ENCODE measurements at places on chromosomes 13 and 19.

DNA sequence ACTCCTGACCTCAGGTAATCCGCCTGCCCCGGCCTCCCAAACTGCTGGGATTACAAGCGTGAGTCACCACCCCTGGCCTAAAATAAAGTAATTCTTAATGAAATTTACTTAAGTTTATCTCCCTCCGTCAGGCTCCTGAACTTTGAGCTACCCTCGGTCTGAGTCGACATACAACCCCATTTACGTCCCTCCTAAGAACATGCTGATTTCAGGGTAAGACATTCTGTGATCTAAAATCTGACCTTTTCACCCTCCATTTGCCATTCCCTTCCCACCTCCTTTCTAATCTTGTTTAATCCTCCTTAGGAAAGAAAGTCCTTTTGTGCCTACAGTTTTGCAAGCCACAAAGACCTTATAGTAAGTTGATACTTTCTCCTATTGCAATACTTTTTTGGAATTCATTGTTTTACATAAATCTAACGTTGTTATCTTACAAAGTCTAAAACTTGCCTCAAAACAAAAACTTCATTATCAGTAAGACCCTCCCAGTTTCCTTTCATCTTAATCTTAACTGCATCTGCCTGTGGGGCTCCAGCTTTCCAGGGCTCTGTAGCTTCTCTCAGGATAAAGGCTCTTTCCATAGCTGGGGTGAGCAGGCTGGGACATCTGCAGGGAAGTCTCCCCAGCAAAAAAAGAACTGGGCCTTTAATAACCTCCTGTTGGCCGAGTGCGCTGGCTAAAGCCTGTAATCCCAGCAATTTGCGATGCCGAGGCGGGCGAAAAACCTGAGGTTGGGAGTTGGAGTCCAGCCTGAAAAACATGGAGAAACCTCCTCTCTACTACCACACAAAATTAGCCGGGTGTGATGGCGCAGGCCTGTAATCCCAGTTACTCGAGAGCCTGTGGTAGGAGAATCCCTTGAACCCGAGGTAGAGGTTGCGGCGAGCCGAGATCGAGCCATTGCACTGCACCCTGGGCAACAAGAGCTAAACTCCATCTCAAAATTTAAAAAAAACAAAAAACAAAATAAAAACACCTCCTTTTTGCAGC, 143.1 kb downstream of the ZNF737 start:
- no peak for DNase-seq

- no peak for DNase-seq
Observed at GRCh38 chr13:33728271-33729037, 89.5 kb upstream of the RFC3 start.

DNA sequence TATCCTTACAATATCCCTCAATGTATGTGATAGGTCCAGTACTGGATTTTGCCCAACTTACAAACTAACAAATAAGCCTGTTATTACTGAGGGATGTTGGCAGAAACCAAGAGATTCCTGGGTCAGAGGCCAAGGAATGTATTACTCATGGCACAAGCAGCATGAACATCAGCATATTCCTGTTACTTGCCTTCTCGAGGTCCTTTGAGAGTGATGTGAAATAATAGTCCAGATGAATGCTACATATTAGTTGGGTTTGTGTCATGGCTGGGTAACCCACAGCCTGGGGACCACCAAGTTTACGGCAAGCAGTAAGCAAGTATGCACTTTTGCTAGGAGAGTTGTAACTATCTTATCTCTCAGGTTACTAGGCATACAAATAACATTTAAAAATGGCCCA, 384.5 kb upstream of the GPC6 start:
- DNase-seq = no peak

DNA sequence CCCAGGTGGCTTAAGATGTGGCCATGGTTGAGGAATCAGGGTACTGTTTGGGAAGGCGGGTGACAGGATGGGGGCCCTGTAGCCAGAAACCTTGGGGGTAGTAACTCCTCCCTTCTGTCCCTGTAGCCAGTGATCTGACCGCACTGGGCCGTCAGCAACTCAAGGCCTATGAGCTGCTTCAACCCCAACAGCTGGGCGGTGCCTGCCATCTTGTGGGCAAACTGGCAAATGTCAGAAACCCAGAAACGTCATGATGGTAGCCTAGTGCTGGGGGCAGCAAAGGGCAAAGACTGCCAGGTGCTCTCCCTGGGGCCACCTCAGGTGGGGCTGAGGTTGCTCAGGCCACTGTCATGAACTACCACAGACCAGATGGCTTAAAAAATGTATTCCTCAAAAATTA, 3.5 kb downstream of the COPE start:
- peak; percentile 42 for DNase-seq

- DNase-seq = no peak
Observed at GRCh38 chr19:18710186-18710585, 26.7 kb downstream of the CRTC1 start.

GRCh38 chr19:19304186-19304965, 15.9 kb downstream of the SUGP1 start:
- DNase-seq = no peak

DNA sequence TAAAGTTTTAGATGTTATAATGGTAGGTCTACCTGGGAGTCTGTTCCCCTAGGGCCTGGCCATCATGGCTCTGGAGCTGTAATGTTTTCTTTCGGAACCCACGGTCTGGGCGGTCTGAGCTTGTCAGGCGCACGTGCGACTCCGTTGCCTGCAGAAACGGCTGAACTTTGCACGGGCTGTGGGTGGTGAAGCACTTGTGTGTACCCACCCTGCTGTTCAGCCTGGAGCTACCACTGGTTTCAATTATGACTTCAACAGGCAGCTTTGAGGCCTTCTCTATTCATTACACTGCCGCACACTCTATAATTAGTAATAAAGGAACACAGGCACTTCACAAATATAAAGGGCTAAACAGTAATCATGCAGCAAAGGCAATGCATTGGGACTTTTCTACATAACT, 6.0 kb downstream of the PCDH8 start:
- DNase-seq = no peak

DNA sequence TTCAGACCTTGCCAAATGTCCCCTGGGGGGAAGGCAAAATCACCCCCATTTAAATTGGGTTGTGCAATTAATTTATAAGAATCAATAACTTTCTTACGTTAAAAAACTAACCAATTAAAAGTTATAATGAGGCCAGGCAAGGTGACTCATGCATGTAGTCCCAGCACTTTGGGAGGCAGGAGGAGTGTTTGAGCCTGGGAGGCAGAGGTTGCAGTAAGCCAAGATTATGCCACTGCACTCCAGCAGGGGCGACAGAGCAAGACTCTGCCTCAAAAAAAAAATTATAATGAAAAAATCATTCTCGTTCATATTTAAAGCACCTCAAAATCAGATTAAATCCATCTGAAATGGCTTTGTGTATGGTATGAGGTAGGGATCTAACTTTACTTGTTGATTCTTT, 18.4 kb upstream of the SIGLEC14 start:
- DNase-seq = no peak

GRCh38 chr13:83162493-83162892, 719.8 kb downstream of the SLITRK1 start:
- no peak for DNase-seq

- DNase-seq = peak; percentile 99
Observed at GRCh38 chr19:41774515-41774980, 19.2 kb downstream of the CEACAM6 start.

GRCh38 chr19:39555883-39556282, 15.9 kb upstream of the EID2 start:
- no peak for DNase-seq

DNA sequence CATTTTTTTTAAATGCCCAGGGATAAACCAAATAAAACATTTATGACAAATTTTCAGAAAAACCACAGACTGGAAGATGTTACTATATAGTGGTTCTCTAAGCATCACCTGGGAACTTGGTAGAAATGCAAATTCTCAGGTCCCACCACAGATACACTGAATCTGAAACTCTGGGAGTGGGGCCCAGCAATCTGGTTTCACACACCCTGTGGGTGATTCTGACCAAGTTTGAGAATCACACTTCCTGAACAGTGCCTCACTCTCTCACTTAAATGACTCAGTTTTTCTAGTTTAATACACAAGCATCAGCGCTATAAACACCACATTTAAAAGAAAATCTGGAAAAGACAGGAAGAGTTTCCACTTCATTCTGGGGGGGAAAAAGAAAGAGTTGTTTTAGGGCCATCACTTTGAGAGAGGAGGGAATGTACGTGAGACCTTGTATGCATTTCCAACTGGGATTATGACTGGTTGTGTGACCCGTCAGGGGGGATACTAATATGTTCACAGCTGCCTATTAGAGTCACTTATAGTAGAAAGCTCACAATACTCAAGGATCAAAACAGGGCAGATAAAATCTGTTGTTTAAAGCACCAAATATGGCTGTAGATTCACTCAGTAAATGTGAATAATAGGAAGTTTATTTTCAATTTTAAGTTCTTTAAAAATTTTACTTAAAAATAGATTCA, 567.7 kb downstream of the GPC6 start:
- DNase-seq = no peak

- DNase-seq = no peak
Observed at GRCh38 chr13:95245071-95245470, 56.2 kb downstream of the ABCC4 start.

DNA sequence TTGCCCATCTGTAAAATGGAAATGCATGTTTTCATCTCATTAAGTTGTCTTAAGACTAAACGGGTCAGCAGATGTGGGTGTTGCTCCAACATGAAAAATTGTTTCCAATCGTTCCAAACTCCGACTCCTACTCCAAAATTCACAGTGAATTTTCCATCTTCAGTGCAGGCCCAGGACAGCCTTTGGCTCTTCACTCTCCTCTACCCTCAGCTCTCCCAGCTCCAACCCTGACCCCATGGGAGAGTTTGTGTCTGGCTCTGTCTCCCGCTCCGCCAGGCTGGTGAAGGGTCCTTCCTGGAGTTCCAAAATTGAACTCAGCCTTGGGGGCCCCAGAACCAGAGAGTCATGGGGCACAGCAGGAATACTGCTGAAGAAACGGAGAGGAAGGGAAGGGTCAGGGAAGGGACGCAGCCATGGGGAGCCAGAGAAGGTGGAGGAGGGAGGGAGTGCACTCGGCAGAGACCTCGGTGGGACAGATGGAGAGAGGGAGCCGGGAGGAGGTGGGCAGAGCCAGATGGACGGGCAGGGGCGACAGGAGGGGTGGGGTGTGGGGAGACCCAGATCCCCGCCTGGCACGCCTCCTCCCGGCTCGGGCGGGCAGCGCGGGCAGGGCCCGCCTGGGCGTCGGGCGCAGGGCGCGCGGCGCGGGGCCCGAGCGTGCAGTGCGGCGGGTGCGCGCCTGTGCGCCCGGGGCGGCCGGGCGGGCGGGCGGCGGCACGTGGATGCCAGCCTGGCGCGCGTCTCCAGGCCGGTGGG, 45.6 kb downstream of the CELF5 start:
- no peak for DNase-seq

GRCh38 chr13:58324161-58324560, 692.6 kb downstream of the PCDH17 start:
- DNase-seq = no peak

- no peak for DNase-seq
Observed at GRCh38 chr13:97273341-97273831, 51.3 kb downstream of the MBNL2 start.

DNA sequence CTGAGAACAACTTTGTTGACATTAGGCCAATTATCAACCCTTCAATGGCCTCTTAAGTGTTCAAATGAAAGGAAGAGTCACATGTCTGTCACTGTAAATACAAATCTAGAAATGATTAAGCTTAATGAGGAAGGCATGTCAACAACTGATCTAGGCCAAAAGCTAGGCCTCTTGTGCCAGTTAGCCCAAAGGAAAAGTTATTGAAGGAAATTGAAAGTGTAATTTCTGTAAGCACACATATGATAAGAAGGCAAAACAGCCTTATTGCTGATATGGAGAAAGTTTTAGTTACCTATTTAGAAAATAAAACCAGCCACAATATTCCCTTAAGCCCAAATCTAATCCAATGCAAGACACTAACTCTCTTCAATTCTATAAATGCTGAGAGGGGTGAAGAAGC, 604.7 kb downstream of the SLITRK6 start:
- peak; percentile 84 for DNase-seq

DNA sequence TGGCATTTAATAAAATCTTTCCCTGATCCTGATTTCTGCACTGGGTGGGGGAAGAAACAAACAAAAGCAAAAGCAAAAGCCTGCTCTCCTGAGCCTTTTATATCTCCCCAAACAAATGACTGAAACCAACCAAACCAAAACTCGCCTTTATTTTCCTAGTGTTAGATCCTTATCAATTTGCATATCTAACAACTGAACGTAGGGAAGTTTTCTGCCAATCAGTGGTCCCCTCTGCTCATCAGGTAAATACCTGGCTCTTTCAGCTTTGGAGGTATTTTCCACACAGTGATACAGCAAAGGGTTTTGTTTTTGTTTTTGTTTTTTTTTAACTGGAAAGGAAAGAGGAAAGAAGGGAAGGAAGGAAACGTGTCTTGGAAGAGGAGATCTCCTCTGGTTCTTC, 3.3 kb downstream of the AMER2 start:
- DNase-seq = no peak

DNA sequence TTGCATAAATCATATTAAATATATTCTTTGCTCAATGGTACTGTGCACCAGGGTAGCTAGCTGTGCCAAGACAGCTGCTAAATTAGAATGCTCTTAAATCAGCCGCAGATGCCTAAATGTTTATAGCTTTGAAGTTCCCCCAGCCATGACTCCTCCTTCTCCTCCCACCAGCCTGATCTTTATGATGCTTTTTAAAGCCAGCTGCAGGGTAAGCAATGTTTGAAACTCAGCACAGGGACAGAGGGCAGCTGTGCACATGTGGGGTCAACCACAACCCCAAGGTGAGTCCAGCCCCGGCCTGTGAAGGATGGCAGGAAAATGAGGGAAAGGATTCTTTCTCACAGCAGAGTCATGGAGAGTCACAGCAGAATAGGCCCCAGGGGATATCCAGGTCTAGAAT, 635.7 kb downstream of the UQCRFS1 start:
- DNase-seq = no peak

DNA sequence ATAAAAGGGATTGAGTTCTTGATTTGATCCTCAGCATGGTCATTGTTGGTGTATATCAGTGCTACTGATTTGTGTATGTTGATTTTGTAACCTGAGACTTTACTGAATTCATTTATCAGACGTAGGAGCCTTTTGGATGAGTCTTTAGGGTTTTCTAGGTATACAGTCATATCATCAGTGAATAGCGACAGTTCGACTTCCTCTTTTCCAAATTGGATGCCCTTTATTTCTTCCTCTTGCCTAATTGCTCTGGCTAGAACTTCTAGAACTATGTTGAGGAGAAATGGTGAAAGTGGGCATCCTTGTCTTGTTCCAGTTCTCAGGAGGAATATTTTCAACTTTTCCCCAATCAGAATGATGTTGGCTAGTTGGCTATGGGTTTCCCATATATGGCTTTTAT, 27.0 kb downstream of the POMP start:
- DNase-seq = no peak

GRCh38 chr13:30362869-30363268, 55.5 kb upstream of the KATNAL1 start:
- no peak for DNase-seq

- no peak for DNase-seq
Observed at GRCh38 chr19:50510121-50510670, 795 bp downstream of the JOSD2 start.

GRCh38 chr13:71290963-71291841, 575.8 kb downstream of the DACH1 start:
- DNase-seq = no peak

GRCh38 chr13:43206838-43207237, 183.5 kb downstream of the DNAJC15 start:
- DNase-seq = no peak

- DNase-seq = no peak
Observed at GRCh38 chr13:99803141-99803540, 168.4 kb downstream of the ZIC5 start.

GRCh38 chr19:30371161-30371836, 885 bp upstream of the ZNF536 start:
- DNase-seq = no peak

Measured in NCI-H510A treated with DMSO at 0.1 percent for 48 hours (cell line).